ENCODE measurements at places on chromosomes 5 and 9.

GRCh38 chr5:96004754-96005153, 43.1 kb upstream of the ELL2 start:
- DNase-seq = no peak

- no peak for DNase-seq
Measured at GRCh38 chr5:39270225-39270848, 51.0 kb upstream of the FYB1 start.

DNA sequence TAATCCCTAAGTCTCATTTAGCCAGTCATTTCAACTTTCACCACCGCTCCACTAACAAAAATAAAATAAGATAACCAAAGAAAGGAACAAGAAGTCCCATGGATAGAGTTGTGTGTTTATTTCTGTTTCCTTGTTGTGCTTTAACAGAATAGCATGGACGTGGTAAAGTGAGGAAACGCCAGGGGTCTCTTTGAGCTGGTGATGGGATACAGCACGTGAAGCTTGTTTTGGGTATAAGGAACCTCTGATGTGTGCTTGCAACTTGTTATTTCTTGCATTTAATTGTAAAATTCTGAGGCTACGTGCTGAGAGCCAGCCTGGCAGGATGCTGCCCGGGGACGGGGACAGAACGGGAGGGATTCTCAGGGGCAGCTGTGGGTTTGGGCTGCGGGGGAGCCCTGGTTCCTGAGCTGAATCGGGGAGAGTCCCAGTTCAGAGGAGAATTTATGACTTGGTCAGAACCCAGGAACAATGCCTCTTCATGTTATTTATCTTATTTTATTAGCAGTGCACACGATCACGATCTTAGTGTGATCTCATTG, 63.4 kb downstream of the ANKRD33B start:
- DNase-seq = no peak

GRCh38 chr5:74851684-74852353, 14.4 kb downstream of the FAM169A start:
- DNase-seq = no peak

DNA sequence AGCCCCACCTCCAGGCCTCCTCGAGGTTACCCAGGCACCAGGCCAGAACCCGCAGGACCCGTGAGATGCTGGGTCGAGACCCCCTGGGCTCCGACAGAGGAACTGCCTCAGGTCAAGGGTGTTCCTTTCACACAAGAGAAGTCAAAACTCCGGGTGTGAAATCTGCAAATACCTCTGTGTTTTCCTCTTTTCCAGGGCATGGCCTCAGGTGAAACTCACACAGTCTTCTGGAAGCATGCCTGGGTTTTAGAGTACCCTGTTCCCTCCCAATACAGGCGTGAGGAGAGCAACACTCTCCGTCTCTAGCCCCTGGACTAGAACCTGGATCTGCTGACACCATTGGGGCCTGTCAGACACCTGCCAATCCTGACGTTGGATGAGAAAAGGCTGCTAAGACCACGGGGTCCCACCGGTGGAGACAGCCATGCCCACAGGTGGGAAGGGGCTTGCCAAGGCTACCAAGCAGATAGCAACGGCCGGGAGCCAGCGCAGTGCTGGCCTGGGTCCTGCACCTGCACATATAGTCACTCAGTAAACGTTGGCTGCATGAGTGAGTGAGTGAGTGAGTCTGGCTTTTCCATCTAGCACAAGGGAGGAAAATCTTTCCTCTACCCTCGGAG, 182.0 kb upstream of the PPP1R26 start:
- no peak for DNase-seq

- no peak for DNase-seq
Measured at GRCh38 chr5:173815571-173815970, 72.6 kb upstream of the CPEB4 start.

- DNase-seq = no peak
Measured at GRCh38 chr5:135835766-135836165, 1.3 kb downstream of the SLC25A48 start.

DNA sequence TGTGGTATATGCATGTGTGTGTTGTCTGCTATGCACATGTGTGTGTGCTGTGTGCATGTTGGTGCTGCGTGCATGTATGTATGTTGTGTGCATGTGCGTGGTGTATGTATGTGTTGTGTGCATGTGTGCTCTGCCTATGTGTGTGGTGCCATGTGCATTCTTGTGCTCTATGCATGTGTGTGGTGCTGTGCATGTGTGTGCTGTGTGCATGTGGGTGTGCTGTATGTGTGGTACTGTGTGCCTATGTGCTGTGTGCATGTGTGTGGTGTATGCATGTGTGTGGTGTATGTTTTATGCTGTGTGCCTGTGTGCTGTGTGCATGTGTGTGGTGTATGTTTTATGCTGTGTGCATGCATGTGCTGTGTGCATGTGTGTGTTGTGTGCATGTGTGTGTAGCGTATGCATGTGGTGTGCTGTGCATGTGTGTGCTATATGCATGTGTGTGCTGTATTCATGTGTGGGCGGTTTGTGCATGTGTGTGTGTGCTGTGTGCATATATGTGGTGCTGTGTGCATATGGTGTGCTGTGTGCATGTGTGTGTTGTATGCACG, 4.7 kb upstream of the RASGEF1C start:
- no peak for DNase-seq

GRCh38 chr9:129740174-129740573, 12.7 kb downstream of the PTGES start:
- no peak for DNase-seq

- no peak for DNase-seq
Measured at GRCh38 chr5:84433461-84433860, 48.8 kb upstream of the EDIL3 start.

DNA sequence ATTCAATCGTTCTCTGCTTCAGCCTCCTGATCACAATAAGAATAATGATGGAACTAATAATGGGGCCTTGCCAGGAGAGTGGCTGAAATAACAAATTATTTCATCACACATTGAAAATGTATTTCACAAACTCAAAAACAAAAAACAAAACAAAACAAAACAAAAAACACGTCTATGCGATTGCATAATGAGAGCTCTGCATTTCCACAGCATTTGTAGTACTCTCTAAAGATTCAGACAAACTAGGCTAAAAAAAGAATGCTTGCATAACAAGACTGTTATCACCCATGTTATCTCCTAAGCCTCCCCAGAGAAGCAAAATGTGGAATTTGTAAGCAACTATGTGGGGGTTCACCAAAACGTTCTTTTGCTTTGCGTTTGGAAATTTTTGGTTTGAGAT, 48.1 kb downstream of the PRELID2 start:
- DNase-seq = no peak

DNA sequence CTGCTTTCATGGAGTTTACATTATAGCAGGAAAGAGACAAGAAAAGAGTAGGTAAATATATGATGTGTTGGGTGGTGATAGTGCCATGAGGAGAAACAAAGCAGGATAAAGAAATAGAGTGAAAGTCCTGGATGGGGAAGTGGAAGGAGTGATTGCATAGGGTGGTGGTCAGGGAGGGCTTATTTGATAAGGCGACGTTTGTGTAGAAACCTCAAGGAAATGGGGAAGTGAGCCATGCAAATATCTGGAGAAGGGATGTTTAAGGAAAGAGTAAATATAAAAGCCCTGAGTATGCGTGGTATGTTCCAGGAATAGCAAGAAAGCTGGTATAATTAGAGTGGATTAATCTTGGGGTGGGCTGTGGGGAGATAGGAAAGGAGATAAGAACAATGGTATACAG, 134.7 kb upstream of the SV2C start:
- no peak for DNase-seq

GRCh38 chr9:7656636-7657035, 142.9 kb downstream of the DMAC1 start:
- no peak for DNase-seq

- DNase-seq = no peak
Measured at GRCh38 chr9:128640603-128641002, 16.0 kb downstream of the DYNC2I2 start.

- no peak for DNase-seq
Measured at GRCh38 chr5:28505121-28505520, 1466.7 kb upstream of the CDH9 start.

DNA sequence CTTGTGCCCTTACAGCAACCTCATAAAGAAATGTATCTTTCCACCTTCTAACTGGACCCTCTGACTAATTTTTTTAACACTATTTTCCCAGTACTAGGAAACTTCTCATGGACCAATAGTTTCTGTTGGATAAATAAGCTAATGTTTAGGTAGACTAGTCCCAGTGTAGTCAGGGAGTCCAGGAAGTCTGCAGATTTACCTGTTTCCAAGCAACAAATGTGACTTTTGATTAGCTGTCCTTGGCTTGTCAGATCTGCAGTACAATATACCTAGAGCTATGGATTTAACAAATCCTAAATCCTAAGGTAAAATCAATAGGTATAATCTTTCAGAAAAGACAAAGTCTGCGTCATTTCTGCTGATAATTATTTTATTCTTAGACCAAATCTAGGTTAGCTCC, 55.7 kb downstream of the FAM174A start:
- DNase-seq = no peak

DNA sequence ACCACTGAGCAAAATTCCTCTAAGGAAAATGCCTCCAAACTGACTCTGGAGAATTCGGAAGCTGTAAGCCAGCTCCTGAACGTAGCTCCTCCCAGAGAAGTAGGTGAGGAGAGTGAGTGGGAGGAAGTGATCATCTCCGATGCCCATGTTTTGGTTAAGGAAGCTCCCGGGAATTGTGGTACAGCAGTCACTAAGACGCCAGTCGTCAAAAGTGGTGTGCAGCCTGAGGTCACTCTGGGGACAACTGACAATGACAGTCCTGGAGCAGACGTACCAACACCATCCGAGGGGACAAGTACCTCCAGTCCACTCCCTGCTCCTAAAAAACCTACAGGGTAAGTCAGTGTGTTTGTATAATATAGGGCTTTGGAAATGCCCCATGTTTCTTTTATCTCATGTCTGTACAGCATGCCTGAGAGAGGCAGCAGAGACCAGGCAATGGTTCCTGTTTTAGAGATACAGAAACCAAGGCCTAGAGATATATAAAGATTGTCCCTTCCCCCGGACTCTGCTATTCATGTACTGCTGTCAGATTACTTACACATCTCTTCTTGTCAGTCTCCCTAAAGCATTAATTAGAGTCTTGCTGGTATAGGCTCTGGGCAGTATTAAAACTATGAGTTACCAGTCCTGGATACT, 23.9 kb downstream of the HMGXB3 start:
- no peak for DNase-seq

DNA sequence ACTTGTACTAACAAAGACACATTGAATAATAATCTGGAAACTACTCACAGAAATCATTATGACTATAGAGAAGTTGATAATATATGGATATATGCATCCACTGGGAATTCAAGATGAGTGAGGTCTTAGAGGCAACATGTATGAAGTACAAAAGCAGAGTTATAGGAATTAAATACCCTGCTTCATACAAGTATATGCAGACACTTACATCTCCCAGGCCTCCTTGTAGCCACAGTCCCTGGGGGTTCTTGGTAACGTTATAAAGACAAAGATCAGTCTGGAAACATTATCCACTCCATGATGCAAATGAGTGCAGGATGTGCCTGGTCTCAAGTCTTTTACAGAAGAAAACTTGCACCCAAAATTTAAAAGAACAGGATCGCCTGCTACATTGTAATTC, 92.4 kb upstream of the ANXA1 start:
- DNase-seq = no peak

GRCh38 chr5:18967637-18968036, 1020.4 kb downstream of the CDH18 start:
- DNase-seq = no peak

- DNase-seq = no peak
Measured at GRCh38 chr5:104539618-104540350, 977.2 kb upstream of the NUDT12 start.

DNA sequence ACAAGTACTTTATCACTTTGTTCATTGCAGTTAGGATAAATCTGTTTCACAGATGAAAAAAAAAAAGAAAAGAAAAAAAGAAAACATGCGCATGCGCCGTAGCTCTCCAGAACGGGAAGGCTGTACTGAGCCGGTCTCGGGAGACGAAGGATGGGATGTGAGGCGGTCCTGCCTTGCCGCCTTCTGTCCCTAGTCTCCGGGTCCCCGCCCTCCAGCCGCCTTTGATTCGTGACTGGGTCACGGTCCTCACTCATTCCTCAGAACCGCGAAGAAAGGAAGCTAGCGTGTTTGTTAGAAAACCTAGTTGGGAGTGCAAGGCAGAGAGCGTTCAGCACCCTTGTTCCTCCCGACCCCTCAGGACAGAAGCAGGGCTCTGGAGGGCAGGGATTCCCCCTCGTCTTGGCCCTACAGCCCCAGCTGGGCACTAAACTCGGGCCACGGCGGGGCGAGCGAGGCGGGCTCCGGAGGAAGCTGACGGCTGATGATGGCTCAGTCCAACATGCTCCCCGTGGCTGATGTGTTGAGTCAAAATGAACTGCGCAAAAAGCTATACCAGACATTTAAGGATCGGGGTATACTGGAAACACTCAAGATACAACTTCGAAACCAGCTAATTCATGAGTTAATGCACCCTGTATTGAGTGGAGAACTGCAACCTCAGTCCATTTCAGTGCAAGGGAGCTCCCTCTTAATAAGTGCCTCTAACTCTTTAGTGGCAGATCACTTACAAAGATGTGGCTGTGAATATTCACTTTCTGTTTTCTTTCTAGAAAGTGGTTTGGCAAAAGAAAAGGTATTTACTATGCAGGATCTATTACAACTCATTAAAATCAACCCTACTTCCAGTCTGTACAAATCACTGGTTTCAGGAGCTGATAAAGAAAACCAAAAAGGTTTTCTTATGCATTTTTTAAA, 40.0 kb downstream of the CPLANE1 start:
- DNase-seq = no peak

DNA sequence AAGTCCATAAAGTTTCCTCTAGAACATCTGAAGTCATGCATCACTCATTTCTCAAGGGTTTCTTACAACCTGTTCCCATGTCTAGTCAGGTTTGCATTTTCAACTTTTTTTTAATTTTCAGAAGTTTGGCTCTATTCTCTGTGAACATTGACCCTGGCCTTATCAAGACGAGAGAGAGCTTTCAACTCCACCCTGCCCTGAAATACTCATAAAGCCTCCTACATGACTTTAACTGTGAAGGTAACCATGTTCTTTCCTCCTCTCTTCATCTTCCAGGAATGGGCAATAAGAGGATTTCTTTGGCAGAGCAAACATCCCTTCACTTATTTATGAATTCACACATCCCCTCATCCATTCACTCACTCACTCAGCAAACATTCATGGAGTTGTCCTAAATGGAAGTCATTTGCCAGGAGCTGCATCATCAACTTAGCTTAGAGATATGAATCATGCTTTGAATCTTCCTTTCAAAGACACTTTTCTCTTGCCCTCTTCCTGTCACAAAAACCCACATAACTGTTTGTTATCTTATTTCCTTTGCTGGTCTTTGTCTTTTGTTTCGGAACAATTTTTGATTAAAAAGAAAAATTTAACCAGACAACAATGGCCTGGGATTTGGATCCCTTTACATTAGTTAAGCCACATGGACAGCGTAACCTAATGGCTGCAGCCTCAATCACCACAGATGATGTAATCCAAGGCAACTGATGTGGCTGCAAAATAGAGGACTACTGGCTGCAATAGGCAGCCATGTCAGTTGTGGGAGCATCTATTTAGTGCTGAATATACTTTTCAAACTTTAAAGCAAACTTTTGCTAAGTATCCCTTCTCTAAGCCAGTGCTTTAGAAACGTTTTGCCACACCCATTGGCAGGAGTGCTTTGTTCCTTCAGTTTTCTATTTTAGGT, 43.0 kb upstream of the GNAQ start:
- DNase-seq = no peak

- no peak for DNase-seq
Measured at GRCh38 chr5:82642313-82642712, 364.2 kb upstream of the RPS23 start.
